ENCODE measurements at places on chromosomes 6 and 20. TPM values are rescaled to one million over a fixed set of nuclear protein-coding genes. Genes with fewer than 3 reads are reported as not detected.

NEDD9 gene
- total RNA-seq = 55.1 TPM

GRCh38 chr20:10133532-10133931 lies 85.1 kb upstream of the SNAP25 start:
- no peak overlapping the region for H3K27ac ChIP-seq
- H3K4me1 ChIP-seq = no peaks in the 10 kb centered on the region
- no peak for DNase-seq

- no peak overlapping the region for H3K27ac ChIP-seq
- no peaks in the 10 kb centered on the region for H3K27me3 ChIP-seq
These were observed 3.3 kb downstream of the TAB2 start for GRCh38 chr6:149320796-149321195.

DNA sequence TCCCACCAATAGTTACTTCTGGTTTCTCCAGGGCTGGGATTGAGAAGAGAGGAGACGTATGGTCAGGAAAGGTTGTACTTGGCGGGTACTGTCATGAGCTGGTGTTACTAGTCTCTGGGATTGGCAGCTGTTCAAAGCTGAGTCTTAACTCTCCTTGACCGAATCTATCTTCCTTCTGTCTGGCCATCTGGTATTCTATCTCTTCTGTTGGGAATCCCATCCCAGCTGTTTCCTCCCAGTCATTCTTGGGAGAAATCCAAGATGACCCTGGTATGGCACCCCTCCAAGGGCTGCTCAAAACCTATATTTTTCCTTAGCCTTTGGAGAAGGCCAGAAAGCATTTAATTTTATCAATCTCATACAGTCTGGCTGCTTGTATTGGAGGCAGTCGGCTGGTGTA lies 287.0 kb upstream of the CHD6 start:
- no peak overlapping the region for H3K27ac ChIP-seq
- no peak overlapping the region for H3K4me3 ChIP-seq

DNA sequence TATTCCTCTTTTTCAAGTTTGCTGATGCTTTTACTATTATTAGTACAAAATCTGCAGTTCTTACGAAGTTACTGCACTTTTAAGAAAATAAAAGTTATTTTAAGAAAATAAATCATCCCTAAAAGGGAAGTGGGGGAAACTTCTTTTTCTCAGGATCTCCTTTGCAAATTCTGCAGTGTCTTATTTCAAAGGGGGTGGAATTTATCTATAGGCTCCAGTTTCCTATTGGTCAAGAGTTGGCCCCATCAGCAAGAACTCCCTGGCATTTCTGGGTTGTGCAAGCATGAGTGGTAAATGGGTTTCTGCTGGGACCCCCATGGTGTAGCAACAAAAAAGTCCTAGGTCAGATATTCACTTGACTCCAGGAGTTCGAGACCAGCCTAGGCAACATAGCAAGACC lies 136.3 kb upstream of the PRDM1 start:
- no peak overlapping the region for H3K4me3 ChIP-seq
- H3K27ac ChIP-seq = no peak overlapping the region
- no peaks in the 10 kb centered on the region for H3K4me1 ChIP-seq
- no peaks in the 10 kb centered on the region for H3K36me3 ChIP-seq
- no peak for DNase-seq

GRCh38 chr6:167140589-167141474 lies 16.9 kb downstream of the GPR31 start:
- peaks cover 25% of the 10 kb centered on the region for H3K4me1 ChIP-seq
- H3K27ac ChIP-seq = peak overlapping the region; percentile 84
- DNase-seq = peak; percentile 46
- no peak overlapping the region for H3K4me3 ChIP-seq

DNA sequence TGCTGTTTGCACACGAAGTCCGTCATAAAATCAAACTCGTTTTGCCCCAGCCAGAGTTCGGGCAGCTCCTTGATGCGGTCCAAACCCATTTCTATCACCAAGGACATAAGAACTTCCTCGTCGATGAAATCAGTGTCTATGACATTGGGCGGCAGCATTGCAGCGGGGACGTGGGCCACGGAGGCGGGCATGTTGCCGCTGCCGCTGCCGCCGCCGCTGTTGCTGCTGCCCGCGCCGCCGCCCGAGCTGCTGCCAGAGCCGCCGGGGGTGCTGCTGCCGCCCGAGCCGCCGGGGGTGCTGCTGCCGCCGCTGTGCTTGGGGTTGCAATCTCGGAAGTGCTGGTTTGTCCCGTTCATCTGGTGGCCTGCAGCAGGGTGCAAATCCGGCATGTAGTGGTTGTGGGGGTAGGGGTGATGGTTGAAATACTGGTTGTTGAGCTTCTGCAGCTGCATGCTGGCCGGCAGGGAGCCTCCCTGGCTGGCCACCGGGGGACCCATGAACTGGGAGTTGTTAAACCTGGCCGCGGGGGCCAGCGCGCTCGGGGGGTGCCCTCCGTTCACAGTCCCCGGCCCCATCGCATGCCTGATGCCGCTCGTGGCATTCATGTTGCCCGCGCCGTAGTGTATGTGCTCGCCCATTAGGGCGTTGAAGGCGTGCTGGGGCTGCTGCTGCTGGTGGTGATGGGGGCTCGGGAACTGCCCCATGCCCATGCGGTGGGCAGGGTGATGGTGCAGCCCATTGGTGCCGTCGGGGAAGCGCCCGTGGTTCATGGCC lies 1.1 kb downstream of the CITED2 start:
- no peaks in the 10 kb centered on the region for H3K27me3 ChIP-seq
- DNase-seq = peak; percentile 77
- H3K4me1 ChIP-seq = peaks cover 23% of the 10 kb centered on the region
- no peaks in the 10 kb centered on the region for H3K36me3 ChIP-seq
- peak overlapping the region; percentile 75 for H3K4me3 ChIP-seq

DNA sequence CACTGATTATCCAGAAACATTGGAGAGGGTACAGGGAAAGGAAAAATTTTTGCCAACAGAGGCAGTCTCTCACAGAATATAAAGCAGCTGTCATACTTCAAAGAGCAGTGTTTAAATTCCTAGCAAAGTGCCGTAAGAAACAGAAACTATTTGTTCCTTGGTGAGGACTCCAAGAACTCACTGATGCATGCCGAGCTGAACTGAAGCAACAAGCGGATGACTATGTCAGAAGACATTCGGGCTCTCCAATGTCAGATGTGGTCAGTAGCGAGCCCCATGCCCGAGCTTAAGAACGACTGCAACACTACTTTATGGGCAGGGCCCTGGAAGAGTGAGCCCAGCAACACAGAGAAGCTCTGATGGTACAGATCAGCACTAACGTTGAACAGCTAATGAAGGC lies 54.7 kb downstream of the OR2B6 start:
- H3K27ac ChIP-seq = no peak overlapping the region
- DNase-seq = no peak
- no peaks in the 10 kb centered on the region for H3K4me1 ChIP-seq
- H3K36me3 ChIP-seq = no peaks in the 10 kb centered on the region
- no peak overlapping the region for H3K4me3 ChIP-seq

C20orf141 gene
- total RNA-seq = not detected

DNA sequence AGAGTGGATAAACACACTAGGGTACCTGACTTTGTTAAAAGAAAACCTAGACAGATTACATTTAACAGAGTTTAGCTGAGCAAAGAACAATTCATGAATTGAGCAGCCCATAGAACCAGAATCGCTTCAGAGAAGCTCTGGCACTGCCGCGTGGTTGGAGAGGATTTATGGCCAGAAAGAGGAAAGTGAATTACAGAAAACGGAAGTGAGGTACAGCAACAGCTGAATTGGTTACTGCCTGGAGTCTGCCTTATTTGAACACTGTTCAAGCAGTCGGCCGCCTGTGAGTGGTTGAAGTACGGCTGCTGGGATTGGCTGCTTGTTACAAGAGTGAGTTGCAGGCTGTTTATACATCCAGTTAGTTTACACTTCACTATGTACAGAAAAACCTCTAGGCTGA lies 253.8 kb upstream of the CDYL start:
- H3K27ac ChIP-seq = no peak overlapping the region
- H3K27me3 ChIP-seq = no peaks in the 10 kb centered on the region
- H3K36me3 ChIP-seq = no peaks in the 10 kb centered on the region
- H3K4me3 ChIP-seq = no peak overlapping the region
- H3K4me1 ChIP-seq = no peaks in the 10 kb centered on the region
- no peak for DNase-seq

GRCh38 chr6:129211626-129212025 lies 328.7 kb downstream of the LAMA2 start:
- H3K27ac ChIP-seq = no peak overlapping the region
- no peaks in the 10 kb centered on the region for H3K4me1 ChIP-seq
- H3K4me3 ChIP-seq = no peak overlapping the region
- H3K36me3 ChIP-seq = no peaks in the 10 kb centered on the region
- DNase-seq = no peak
